CD8-positive, alpha-beta memory T cell (primary cell): ENCODE measurements at places on chromosomes 2 and 18.

DNA sequence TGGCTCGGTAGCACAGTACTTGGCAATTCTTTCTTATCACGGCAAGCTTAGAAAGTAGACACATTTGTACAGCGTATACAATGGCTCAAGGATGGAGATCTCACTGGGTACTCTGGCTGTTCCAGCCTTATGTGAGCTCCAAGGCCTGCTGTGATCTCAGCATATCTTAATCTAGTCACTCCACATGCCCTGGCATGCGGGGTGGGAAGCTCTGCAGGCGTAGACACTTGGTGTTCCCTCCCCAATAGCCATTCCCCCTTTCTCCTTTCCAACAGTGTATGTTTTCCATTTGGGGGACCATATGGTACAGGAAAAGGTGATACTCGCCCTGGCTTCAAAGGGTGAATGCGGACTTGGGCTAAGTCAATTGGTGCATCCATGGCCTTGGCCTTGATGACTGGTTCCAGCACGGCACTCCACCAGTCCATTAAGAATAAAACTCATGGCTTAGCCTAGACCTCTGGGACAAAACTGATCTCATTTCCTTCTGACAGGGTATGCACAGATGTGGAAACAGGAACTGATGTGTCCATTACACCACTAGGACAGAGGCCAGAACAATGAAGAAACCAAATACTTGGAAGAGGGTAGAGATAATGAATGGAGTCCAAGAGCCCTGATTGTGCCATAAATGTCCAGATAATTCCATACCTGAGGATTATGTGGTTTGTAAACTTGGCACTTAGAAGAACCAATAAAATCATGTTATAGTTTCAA lies 28.4 kb downstream of the TGIF1 start:
- no peak for DNase-seq

DNA sequence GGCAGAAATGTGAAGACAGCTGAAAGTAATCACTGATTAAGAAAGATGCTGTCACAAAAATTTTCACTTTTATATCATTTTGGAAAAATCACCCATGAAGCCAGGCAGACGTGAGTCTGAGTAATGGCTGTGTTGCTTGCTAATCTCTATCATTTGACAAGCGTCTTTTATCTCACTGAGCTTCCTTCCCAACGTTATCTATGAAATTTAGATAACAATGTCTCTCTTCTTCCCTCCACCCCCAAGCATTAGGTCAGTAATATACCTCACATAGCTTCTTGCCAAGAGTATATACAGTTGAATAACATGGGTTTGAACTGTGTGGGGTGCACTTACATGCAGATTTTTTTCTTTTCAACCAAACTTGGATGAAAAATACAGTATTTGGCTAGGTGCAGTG lies 388.6 kb upstream of the NRXN1 start:
- no peak for DNase-seq

DNA sequence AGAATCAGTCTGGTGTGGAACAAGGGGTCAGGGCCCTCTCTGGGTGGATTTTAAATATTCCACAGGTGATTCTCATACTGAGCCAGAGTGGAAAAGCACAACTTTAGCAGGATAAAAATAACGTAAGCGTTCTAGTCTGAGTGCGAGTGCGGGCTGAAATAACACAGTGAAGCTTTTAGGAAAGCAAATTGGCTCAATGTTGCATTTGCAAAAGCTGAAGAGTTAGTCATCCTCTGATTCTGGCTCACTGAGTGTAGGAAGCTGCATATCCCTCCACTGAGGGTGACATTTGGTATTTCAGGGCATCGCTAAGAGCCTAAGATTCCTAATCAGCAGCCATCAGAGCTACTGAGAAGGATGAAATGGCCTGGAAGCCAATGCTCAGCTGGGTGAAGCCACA lies 134.7 kb downstream of the RIF1 start:
- no peak for DNase-seq

GRCh38 chr2:206423147-206423546 lies 20.2 kb upstream of the ADAM23 start:
- no peak for DNase-seq

- no peak for DNase-seq
These were observed 43.8 kb downstream of the TMEM17 start for GRCh38 chr2:62462211-62462610.
